ENCODE measurements at places on chromosomes 4 and X.

- no peak for DNase-seq
These were observed 598.5 kb upstream of the PITX2 start for GRCh38 chr4:111221371-111221770.

DNA sequence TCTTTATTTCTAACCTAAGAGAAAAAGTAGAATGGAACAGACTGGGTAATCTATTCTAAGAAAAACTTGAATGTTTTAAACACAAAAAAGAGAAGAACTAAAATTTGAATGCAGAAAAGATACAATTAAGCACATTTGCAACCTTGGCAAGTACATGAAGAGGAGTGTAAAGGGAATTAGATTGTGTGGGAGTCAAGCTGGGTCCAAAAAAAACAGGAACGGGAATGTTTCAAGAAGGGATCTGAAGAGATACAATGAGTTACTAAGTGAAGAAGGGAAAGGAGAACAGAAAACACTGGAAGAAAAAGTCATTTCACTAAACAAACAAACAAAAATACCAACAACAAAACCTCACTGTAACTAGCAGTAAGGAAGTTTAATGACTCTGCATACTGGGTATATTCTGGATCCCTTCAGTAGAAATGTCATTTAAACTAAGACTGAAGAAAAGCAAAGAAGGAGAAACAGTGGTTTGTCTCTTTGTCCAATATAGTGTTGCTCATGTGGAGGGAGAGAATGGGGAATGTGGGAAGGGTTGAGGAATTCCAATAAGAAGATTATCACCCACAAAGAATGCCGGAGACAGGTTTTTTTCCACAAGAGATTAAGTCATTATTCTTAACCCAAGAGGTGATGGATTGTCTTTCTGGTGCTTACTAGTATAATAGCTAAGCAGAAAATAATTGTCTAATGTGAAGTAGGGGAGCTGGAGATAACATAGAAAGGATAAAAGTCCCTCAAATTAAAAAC is 50.4 kb upstream of the PTPN13 start:
- DNase-seq: no peak

DNA sequence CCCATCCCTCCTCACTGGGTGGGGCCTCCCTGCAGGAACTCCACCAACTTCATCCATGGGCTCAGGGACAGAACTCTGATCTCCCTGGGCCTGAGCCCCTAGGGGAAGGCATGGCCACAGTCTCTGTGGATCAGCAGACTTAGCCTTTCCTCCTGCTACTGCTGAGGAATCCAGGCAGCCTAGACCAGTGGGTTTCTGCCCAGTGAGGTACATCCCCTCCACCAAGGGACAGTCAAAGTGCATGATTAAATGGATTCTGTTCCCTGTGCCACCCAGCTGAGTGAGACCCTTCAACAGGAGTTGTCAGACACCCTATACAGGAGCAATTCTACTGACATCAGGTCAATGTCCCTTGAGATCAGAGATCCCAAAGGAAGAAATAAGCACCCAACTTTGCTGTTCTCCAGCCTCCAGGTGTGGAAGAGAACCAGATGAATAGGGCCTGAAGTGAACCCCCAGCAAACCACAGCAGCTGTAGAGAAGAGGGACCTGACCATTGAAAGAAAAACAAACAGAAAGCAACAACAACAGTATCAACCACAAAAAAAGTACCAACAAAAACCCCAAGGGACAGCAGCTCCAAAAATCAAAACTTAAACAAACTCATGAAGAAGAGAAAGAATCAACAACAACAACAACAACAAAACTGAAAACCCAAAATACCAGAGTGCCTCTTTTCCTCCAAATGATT is 84.8 kb downstream of the CHIC1 start:
- no peak for DNase-seq

- DNase-seq: no peak
These were observed 730.8 kb downstream of the IL1RAPL1 start for GRCh38 chrX:29318012-29318411.

DNA sequence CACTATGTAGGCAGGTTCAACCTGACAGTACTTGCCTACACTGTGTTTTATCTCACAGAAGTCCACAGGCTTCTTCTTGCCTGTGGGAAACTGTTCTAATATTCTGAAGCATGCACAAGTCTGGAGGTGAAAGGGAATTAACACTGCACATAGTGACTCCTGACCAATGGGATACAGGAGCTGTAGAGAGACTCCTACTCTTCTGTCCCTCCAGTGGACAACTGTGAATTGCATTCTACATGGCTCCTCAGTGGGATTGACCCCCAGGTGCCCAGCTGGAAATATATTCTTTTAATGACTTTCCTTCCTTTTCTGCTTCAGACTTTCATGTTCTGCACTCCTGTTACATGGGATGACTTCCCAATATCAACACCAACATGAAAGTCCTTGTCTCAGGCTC is 8.2 kb upstream of the YIPF6 start:
- no peak for DNase-seq

GRCh38 chr4:185472103-185472542 is 590 bp upstream of the CCDC110 start:
- DNase-seq: no peak

- DNase-seq: no peak
These were observed 218.7 kb upstream of the NDST4 start for GRCh38 chr4:115332078-115332477.

- peak; percentile 22 for DNase-seq
These were observed 10.0 kb upstream of the ASMTL start for GRCh38 chrX:1462596-1463251.

DNA sequence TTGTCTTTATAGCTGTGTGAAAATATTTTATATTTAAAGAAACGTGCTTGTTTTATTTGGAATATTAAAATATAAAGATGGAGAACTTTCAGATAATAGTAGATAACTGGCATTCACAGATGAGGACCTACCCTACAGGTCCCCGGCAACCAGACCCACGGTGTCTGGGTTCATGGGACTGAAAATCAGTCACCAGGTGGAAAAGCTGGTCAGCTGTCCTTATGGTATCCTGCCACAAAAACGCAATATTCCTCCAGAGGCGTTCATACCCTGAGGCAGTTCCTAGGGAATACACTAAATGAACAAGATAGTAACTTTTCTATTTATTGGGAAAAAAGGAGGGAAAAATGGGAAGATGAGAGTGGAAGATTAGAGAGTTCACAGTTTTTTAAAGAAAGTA is 1.2 kb downstream of the TLR6 start:
- no peak for DNase-seq

DNA sequence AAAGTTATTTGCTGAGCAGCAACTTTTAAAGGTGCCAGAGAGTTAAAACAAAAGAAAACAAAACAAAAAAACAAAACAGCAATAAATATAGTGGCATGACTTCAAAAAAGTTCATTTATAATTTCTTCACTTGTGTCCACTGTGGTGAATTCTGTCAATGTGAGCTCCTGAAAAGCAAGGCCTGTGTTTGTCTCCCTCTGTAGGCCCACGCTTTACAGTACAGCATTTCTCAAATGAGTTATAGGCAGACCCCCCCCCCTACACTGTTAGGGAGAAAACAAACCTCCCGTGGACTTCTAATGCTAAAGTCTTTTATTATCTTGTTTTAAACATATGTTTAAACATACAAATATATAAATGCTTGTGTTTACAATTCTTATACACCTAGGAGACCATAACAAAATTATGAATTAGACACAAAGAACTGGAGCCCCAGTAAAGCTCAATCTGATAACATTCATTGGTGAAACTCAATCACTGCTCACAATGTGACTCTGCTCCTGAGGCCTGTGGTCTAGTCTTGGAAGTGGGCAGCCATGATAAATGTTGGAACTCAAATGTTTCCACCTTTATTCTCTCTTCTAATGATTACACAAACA is 47.0 kb upstream of the SCOC start:
- DNase-seq: no peak

DNA sequence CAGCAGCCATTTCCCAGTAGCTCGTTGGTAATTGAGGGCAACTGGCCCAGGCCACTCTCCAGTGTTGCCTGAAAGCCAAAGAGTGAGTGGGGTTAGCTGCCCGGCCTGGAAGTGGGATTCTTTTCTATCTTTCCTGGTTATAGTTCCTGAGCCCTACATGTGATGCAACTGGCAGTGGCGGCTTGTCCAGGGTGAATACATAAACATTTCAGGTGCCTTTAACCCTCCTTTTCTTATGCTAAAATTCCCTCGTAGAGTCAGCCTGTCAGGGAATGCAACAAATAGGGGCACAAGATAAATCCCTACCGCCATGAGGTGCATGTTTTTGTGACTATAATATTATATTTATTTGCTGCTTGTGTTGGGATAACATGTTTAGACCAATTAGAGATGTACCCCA is 13.4 kb upstream of the HERC5 start:
- DNase-seq: no peak

DNA sequence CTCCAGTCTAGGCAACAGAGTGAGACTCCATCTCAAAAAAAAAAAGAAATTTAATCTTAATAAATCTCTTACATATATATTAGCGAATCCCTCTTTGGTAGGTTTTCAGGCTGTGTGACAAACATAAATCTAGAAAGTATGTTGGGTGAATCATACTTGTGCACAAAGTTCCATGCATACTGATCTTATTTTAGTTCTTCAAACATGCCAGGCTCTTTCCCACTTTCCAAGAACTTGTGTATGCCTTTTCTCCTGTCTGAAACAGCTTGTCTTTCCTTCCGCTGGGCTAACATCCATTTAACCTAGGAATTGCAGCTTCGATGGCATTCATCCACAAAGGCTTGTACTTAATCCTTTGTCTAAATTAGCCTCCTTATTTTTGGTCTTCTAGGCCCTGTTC is 156.6 kb upstream of the CASK start:
- no peak for DNase-seq

DNA sequence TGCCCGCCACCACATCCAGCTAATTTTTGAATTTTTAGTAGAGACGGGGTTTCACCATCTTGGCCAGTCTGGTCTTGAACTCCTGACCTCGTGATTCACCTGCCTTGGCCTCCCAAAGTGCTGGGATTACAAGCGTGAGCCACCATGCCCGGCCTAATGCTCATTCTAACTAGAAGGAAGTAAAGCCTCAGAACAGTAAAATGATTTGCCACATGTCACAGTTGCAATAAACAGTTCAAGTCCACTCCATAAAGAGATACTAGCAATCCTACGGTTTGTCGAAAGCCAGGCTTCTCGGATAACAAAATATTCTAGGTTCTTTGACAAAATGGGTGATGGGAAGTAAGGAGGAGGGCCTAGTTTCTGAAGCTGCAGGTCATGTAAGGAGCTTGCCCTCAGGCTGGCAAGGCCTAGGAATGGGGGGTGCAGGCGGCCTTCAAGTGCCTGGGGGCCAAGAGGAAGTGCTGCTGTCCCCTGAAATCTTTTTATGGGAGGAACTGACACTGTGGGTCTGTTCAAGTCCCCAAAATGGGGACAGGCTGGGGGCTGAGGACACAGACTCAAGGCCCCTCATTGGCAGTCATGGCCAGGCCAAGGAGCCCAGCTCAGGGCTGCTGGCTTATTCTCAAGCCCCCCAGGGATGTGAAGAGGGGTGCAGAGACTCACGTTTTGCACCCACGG is 31.8 kb upstream of the ACSL1 start:
- no peak for DNase-seq

DNA sequence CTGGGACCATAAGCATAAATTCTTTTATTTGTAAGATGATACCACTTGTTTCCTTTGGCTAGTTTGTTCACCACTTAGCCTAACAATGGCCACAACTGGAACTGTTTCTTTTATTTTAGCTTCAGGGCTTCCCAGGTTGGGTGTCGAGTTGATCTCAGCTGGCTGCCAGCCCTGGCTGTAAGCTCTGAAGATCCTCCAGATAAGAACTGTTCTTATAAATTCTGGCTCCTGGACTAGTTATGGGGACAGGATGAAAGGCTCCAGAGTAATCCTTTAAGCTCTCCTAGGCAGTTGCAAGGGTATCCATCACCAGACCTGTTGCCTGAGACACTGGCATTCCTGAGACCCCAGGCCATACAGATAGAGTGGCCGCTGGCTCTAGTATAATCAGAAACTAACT is 129.4 kb upstream of the ACSL4 start:
- no peak for DNase-seq

GRCh38 chrX:42524379-42524778 is 253.6 kb downstream of the PPP1R2C start:
- no peak for DNase-seq

DNA sequence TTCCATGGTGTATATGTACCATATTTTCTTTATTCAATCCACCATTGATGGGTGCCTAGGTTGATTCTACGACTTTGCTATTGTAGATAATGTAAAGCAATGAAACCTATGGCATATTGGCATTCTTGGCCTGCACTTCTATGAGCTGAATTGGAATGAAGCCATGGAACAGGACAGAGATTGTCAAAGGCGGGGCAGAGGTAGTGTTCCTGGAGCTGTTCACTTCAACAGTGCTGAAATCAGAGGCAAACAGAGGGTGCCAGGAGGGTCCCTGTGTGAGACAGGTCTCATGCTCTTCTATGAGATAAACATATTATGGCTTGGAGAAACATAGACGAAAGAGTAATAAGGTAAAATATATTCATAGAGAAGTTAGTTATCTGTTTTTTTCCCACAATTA is 342.6 kb upstream of the VCX start:
- no peak for DNase-seq

DNA sequence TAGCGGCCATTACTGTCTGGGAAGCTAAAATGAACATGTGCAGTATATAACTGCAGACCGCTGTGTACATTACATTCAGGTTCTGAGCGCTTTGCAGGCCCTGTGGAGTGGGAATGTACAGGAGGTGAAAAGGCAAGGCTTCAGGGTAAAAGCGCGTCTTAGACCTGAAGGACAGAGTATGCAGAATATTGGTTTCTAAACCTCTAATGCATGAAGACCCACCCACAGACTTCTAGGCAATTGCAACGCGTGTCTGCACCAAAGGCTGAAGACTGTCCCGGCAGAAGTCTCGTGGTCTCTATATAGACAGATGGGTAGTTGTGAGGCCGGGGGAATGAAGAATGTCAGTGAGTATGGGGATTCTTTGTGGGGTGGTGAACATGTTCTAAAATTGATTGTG is 5.4 kb downstream of the MAP7D2 start:
- no peak for DNase-seq

DNA sequence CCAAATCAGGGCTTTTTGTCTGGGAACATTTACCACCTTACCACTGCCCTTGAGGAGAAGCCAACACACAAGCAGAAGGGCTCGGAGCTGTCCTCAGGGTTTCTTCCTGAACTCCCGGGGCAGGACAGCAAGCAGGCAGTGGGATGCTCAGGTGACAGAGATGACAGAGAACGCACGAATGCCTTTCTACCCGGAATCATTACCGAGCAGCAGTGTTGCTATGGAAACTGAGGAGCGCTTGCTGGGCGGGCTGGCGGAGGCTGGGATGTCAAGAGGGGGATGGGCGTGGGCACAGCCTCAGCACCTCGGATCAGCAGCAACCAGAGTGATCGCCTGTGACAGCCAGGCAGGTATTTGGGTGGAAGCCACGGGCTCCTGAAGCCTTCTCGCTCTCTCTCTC is 17.8 kb downstream of the SSR4 start:
- no peak for DNase-seq

All from stimulated activated CD8-positive, alpha-beta memory T cell treated with anti-CD3 and anti-CD28 coated beads, Interleukin-4, amount 100 ng/mL, for 1 hour (primary cell).